ENCODE measurements at places on chromosomes 6 and 20.

DNA sequence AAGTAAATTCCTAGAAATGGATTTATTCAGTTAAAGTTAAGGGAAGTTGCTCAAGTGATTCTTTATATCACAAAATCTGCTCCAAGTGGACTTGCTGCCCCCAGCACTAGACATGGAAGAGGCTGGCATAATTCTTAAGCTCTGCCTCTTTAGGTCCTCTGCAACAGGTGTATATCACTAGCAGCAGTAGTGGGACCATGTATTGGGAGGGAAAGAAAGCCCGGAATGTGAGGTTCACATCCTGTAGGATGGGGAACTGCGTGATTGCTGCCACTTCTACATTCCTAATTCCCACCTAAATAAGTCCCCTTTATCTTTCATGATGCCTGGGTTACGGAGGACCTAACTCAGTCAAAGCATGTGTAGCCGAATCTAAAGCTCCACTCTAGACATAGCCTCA lies 13.2 kb downstream of the SPATS1 start:
- DNase-seq = no peak

DNA sequence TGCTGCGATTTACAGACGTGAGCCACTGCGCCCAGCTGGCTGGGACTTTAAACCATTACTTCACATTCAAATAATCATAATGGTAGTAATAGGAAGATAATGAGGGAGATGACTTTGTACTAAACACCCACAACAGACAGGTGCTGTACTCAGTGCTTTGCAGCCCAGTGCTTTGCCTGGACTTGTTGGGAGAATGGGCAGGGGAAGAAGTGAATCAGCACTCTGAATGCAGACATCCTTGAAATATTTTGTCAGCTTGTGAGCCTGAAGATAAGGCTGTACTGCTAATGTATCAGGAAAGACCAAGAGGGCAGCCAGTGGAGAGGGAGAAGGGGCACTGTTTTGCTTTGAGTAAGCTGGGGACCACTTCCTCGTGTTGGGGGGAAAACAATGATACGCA lies 17.4 kb downstream of the NKX2-2 start:
- no peak for DNase-seq

- no peak for DNase-seq
These were observed 180.6 kb upstream of the ZFP64 start for GRCh38 chr20:52372169-52372568.

GRCh38 chr6:28488916-28489365 lies 26.7 kb downstream of the GPX6 start:
- DNase-seq = peak; percentile 46

- no peak for DNase-seq
These were observed 10.1 kb downstream of the ZNF318 start for GRCh38 chr6:43359381-43359780.

DNA sequence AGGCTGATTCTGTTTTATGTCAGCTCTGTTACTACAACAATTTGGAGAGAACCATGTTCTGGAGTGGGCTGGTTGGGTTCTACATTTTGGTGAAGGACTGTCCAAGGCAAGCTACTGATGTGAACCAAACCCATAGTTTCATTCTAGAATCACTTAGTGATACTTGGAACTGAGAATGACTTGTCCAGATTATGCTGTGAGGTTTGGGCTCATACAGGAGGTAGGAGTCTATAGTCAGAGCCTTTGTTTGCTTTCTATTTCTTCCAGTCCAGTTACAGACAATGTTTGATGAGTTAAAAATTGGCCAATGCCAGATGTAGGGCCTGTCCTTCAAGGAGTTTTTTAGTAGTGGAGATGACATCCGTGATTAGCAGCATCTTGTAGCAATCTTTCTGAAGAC lies 97.9 kb downstream of the LRRC1 start:
- DNase-seq = no peak

GRCh38 chr6:129273161-129273560 lies 390.2 kb downstream of the LAMA2 start:
- DNase-seq = no peak

DNA sequence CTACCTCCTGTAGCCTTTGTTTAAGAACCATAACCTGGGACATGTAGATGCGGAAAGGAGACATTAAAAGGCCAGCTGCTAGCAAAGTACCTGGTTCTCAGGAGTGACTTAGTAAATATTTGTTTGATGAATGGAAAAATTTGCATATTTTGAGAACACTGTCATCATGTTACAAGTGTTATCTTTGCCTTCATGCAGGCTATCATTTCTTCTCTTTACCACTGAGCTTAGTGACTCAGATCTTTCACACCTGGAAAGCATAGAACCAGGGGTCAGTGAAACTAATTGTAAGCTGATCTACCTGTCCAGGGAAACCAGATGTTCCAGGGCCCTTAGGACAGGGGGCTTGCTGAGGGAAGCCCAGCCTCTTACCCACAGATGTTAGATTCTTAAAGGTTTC lies 5.4 kb downstream of the ZFP57 start:
- no peak for DNase-seq

DNA sequence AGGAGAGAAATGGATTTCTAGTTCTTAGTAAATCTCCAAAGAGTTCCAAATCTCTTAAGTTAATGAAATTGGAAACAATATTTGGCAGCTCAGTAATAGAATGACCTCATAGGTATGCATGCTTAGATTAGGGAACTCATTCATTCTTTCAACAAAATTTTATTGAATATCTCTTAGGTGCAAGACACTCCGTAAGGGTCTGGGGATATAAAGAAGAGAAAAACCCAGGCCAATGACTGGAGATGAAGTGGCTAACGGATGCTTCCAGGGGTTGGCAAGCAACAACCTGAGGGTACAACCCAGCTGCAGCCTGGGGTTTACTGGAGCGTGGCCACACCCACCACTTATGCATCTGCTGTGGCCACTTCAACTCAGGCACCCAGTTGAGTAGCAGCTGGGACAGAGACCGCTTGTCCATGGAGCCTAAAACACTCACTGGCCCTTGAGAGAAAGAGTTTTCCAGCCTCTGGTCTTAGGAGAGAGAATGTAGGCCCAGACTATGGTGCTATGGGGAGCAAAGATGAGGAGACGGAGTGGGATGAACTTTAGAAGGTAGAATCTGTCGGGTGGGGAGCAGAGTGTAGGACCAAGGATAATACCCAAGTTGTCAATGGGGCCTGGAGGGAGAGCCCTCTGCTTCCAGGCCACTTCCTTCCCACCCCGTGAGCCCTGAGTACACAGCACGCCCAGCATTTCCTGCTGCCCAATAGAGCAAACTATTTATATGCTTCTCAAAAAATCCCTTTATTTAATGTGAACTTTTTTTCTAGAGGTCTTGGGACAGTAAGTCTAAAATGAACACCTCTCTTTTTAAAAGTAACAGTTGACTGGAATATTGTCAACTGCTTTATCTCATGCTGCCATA lies 46.8 kb upstream of the PXDC1 start:
- DNase-seq = no peak

DNA sequence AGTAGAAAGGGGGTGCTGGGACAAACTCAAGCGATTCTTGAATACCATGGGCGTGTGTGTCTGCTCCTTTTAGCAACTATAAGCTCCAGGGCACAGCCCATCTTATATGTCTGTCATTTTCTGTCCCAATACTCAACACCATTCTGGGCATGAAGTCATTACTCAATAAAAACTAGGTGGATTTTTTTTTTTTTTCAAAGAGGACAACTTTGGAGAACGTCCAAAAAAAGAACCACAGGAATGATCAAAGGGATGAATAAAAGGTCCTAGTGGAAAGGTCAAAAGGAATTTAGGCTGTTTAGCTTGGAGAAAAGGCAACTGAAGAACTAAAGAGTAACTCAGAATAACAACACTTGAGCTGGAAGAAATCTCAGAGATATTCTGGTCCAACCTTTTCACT lies 24.4 kb downstream of the UQCC1 start:
- DNase-seq = no peak

Data from activated CD4-positive, alpha-beta T cell treated with anti-CD3 and anti-CD28 coated beads, Interleukin-2, amount 50 U/mL, for 48 hours (primary cell).